Cardiac fibroblast (primary cell): ENCODE measurements at places on chromosomes 13 and 19.

GRCh38 chr19:16156904-16157303, 13.4 kb downstream of the HSH2D start:
- DNase-seq = no peak

GRCh38 chr13:107342747-107343146, 774.8 kb upstream of the ARGLU1 start:
- DNase-seq = no peak

GRCh38 chr19:50417111-50418081, 1.3 kb upstream of the SPIB start:
- no peak for DNase-seq

DNA sequence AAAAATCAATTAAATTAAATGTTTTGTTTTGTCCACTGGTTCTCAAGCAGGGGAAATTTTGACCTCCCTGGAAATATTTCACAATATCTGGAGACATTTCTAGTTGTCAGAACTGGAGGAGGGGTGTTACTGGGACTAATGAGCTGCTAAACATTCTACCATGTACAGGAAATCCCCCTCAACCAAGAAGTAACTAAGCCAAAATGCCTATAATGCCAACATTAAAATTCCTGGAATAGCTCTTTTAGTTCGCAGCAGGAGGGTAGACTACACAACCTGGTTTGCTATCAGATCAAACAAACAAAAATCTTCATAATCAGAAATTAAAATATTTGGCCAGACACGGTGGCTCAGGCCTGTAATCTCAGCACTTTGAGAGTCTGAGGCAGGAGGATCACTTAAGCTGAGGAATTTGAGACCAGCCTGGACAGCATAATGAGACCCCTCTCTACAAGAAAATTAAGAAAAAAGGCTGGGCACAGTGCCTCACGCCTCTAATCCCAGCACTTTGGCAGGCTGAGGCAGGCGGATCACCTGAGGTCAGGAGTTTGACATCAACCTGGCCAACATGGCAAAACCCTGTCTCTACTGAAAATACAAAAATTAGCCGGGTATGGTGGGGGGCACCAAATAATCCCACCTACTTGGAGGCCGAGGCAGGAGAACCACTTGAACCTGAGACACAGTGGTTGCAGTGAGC, 13.7 kb upstream of the SMARCA4 start:
- DNase-seq = peak; percentile 82

DNA sequence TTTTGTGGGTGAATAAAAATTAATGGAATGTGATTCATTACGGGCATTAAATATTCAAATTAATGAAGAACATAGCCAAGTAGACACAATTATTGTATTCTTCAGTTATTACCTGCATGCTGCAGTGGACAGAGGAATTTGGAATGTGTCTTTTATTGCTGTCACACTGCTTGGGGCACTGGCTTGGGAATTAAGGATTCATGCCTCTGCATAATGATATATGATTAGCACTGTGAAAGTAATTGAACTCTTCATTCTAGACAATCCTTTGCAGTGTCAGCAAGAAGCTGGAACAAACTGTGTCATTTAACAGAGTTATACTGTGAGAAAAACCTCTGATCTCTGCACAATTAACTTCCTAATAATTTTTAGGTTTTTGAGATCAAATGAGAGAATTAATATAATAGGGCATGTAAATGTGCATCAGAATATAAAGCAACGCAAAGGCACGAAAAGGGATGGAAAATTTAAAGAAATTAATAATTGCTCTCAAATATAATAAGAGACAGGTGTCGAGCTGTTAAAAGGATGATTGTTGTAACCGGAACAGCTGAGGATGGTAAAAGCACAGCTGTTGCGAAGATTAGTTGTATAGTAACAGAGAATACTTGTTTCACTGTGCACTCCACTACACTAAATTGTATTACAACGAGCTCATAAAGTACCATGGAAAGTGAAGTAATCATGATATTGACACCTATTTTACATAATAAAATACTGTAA, 235.1 kb upstream of the MIR17HG start:
- DNase-seq = no peak

- peak; percentile 72 for DNase-seq
Measured at GRCh38 chr13:65965501-65965900, 1264.6 kb downstream of the PCDH9 start.

DNA sequence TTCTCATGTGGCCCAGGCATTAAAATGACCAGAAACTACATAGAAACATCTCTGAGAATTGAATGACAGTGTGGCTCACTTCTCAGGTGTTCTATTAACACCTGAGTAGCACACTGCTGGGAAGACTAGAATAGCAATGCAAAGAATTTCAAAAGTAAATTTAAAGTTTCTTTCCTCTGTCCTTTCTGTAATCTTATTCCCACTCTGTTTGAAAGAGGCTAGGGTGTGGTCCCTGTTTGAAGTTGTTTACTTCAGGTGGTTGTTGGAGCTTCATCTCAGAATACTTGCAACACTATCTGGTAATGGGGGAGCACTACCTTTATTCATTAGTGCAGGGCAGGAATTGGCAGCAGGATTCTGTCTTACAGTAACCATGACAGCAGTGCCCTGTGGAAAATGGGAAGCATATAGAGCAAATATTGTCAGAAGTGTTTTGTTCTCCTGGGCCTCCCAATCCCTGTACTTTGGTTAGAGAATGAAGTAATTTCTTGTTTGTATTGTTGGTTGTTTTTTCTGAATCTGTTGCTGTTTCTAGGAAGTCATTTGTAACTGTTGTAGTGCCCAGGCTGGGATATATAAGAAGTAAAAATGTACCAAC, 1210.2 kb upstream of the ATXN8OS start:
- DNase-seq = no peak

GRCh38 chr13:22596171-22596863, 584.5 kb upstream of the SGCG start:
- DNase-seq = no peak

GRCh38 chr19:11293433-11294389, 2.2 kb upstream of the TSPAN16 start:
- peak; percentile 99 for DNase-seq
